ENCODE measurements at places on chromosomes 11 and 22.

DNA sequence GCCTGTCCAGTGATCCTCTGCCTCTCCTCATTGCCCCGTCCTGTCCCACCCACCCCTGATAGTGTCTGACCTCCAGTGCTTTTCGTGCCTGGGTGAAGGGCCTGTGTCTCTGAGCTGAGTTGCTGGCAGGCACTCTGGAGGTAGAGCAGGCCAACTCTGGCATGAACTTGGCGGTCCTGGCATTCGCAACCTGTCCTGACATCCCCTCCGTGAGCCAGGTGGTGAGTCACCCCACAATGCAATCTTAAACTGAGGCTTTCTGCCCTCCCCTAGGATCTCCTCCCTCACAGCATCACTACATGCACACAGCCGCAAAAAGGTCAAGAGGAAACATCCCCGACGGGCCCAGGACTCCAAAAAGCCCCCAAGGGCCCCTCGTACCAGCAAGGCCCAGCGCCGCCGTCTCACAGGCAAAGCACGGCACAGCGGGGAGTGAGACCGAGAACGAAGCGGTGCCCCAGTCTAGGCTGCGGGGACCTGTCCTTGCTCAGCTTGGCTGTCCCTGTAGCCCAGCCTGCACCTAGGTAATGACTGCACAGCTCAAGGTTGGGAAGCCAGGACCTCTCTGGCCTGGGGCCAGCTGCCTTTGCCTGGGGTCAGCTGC is 4.9 kb downstream of the NOL12 start:
- DNase-seq = no peak

DNA sequence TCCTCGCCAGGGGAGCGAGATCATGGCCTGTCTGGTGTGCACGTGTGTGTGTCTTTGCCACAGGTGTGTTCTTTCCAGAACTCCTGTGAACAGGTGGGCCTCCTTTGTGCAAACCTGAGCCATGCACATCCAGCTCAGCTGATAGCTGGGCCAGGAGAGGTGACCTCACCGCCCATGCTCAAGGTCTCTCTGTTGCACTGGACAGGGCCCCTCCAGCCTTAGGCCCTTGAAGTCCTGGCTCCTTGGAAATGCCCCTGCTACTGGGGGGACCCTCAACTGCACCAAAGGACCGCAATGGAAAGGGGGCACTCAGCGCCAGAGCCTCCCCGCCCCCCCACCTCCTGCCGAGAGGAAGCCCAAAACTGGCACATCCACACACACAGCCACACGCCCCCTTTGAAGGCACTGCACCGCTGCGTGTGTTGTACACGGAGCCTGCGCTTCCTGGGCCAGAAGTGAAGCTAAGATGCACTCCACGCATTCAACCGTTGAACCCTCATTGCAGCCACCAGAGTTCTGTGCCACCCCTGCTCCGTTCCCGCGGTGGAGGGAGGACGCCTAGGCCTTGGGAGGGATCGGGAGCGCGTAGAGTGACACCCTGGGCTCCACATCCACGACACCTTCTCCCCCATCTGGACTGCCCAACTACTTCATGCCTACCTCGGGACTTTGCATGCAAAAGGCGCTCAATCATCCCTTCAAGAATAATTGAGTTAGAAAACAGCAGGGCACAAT is 16.4 kb upstream of the IL2RB start:
- DNase-seq = no peak

DNA sequence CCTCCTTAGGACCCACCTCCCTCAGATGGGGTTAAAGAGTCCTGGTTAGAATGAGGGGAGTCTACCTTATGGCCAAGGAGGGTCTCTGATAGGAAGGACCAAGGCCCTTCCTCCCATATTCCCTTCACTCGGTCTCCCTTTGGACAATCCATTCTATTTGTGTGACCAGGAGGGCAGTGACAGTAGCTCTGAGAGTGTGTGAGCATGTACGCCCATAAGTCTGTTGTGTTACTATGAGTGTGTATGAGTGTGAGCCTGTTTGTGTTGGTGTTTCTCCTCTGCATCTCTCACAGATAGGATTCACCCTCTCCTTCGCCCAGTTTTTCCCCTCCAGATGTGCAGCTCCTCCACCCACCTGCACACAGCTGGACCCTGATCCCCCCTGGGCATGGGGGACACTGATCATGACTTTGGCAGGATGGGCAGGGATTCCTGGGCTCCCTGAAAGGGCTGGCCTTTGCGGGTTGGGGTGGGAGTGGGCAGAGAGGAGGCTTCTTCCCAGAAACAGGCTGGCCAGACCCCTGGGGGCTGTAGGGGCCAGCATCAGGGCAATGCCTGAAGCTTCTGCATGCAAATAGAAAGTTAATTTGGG is 14.5 kb downstream of the PHLDB1 start:
- DNase-seq = no peak

GRCh38 chr22:23251445-23252093 is 71.3 kb downstream of the BCR start:
- no peak for DNase-seq

DNA sequence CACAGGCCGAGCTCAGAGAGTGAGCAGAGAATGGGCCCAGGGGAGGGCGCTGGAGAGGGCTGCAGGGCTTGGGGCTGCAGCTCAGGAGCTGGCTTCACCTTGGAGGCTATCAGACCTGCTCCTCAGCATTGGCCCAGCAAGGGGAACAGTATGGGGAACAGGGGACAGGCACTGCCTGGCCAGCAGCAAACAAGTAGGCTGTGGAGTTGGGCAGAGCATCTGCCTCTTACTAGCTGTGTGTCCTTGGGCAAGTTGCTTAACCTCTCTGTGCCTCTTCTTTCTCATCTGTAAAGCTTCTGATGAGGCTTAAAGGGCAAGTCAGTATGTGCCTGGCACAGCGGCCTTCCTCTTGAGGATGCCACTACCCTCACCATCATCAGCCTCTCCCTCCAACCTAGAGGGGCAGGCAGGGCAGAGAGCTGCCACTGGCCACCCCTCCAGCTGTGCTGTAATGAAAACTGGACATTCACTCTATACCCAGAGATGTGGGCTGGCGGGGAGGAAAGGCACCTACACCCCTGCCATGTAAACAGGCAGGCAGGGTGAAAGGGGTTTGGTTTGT is 7.5 kb upstream of the CDKN1C start:
- peak; percentile 41 for DNase-seq

DNA sequence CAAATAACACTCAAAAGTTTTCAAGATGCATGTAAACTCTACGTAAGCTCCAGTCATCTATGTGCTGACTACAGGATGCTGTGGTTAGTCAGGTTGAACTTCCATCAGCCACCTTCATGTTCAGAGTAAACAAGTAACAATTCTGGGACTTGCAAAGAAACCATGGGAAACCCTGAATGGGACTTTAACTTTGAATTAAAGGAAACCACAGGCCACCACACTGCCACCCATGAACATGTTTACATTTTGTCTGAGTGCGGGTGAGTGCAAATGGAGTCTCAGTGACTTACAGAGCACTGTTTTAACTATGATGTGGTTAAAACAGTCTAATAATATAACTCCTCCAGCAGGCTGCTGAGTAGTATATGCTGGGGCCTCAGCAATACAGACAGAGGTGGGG is 12.9 kb upstream of the SYTL2 start:
- peak; percentile 58 for DNase-seq

DNA sequence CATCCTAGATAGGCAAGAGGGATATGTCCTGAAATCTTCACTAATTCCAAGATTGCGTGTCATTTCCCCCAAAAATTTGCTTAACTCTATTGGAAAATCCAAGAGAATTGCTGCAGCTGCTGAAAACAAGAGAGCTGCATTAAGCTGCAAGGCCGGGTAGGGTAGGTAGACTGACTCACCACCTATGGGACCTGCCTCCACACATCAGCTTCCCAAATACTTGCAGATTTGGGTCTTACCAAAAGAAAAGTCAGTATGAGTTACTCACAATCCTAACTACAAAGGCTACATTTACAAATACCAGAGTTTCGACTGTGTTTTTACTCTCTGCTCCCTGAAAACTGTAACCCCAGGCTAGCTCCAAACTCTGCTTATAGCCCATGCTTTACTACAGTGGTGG is 142.5 kb upstream of the TEAD1 start:
- DNase-seq = no peak

All from activated CD4-positive, alpha-beta T cell treated with anti-CD3 and anti-CD28 coated beads, Interleukin-2, amount 50 U/mL, for 1 hour (primary cell).